ENCODE measurements at places on chromosomes 3 and 15.

GRCh38 chr3:108620250-108620649, 30.7 kb downstream of the DZIP3 start:
- no peak for DNase-seq

DNA sequence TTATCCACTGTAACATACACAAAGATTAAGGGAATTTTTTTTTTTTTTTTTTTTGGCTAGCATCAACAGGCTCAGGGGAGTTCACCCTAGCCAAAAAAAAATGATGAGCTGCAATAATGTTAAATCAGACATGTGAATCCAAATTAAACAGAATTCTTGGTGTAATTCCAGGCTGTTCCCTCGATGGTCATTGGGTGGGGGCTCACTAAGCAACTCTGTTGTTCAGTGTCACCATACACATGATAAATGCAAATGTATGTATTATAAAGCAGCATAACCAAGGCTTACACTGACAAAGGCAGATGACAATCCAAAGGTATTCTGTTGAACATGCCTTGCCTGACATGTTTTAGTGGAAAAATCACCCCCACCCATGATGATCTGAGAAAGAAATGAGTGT, 29.0 kb downstream of the IL1RAP start:
- no peak for DNase-seq

DNA sequence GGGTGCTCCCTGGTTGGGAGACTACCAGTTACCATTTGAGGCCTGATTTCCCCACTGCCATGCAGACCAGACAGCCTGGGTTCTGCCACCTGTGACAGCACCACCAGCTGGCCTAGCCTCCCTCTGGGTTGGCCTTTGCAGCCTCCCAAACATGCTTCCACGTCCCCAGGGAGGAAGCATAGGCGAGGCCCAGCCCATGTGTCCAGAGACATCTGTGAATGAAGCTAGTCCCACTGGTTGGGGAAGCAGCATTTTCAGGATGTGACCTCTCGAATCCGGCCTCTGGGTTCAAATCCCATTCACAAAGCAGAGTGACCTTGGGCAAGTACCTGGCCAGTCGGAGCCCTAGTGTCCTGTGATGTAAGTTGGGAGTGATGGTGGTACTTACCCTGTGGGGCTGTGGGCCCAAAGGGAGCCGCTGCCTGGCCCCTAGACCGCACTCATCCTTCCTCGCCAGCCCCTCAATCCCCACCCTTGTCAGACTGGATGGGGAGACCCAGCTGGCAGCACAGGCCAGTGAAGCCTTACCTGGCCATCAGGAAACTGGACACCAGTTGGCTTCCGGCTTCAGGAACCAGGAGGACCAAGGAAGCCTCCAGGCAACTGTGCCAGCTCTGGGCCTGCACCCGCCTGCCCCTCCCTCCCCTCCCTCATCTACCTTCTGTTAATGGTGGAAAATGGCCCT, 6.0 kb downstream of the KLF15 start:
- no peak for DNase-seq

GRCh38 chr15:85044251-85044853, 62.7 kb downstream of the PDE8A start:
- DNase-seq: peak; percentile 44

DNA sequence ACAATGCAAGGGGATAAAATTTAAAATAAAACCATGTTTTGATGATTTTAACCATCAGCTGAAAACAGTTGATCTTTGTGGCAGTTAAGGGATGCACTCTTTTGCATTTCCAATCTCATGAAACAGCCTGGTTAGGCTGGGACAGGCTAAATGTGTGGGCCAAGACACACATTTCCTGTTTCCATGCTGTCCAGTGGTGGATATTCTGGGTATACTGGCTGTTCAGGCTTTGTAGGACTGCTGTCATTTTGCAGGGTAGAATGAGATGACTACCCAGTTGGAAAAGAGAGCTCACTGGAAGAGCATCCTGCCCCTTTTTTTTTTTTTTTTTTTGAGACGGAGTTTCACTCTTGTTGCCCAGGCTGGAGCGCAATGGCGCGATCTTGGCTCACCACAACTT, 42.0 kb upstream of the IP6K2 start:
- DNase-seq: no peak

Measured in activated gamma-delta T cell treated with Interleukin-2 at 50 U/mL for 16 hours (primary cell).